ENCODE measurements at places on chromosomes 16 and 17.
A peak's percentile ranks its signal among the peaks of the same experiment; 100 is the strongest.

DNA sequence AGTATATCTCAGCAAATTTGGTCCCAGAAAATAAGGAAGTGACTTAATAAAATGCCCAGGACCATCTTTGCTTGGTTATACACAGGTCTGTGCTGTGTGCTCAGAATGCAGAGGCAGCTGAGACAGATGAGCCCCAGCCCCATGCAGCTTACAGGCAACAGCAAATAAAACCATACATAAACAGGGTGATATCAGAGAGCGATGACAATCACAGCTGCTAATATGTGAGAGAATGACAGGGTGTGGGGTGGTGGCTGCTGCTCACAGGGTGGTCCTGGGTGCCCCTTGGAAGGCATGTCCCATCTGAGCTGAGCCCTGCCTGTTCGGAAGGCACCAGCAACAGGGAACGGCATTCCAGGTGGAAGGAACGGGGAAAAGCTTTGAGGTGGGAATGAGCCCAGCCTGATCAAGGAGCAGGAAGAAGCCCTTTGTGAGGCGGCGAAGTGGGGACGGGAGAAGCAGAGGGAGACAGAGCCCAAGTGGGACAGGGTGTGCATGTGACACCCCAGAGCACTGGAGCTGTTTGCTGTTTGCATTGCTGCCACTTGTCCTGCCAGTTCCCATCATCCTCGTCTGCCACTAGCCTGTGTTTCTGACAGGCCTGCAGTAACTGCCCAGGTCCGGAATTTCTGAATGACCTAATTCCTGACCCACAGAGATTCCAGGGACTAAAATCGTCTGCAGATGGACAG lies 150.5 kb downstream of the KATNIP start:
- H3K4me1 ChIP-seq, result no peaks in the 10 kb centered on the region
- DNase-seq, result no peak
- H3K4me3 ChIP-seq, result no peak overlapping the region
- H3K27me3 ChIP-seq, result no peaks in the 10 kb centered on the region
- H3K36me3 ChIP-seq, result no peaks in the 10 kb centered on the region

DNA sequence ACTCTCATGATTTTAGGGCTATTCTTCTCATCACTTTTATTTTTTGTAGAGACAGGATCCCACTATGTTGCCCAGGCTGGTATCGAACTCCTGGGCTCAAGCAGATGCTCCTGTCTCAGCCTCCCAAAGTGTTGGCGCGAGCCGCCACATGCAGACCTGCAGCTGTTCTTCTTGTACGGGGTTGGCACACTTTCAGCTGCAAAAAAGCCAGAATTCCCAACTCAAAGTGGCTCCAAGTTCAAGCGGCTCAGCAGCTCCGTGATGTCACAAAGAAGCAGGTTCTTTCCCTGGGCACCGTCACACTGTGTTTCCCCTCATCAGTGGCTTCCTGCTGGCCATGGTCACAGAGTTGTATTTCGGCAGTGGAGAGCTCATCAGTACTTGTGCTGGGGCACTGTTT lies 6.7 kb upstream of the SBK1 start:
- H3K4me1 ChIP-seq, result peaks cover 17% of the 10 kb centered on the region
- no peak for DNase-seq
- H3K27me3 ChIP-seq, result peaks cover 3% of the 10 kb centered on the region
- H3K27ac ChIP-seq, result no peak overlapping the region

GRCh38 chr16:89922477-89922883 lies 662 bp upstream of the TUBB3 start:
- peak overlapping the region; percentile 15 for H3K27ac ChIP-seq
- H3K27me3 ChIP-seq, result peaks cover 29% of the 10 kb centered on the region
- no peak for DNase-seq
- H3K36me3 ChIP-seq, result no peaks in the 10 kb centered on the region

GRCh38 chr16:74829637-74830036 lies 55.0 kb upstream of the FA2H start:
- DNase-seq, result no peak
- no peaks in the 10 kb centered on the region for H3K36me3 ChIP-seq
- peaks cover 18% of the 10 kb centered on the region for H3K27me3 ChIP-seq
- H3K27ac ChIP-seq, result no peak overlapping the region
- no peaks in the 10 kb centered on the region for H3K4me1 ChIP-seq

DNA sequence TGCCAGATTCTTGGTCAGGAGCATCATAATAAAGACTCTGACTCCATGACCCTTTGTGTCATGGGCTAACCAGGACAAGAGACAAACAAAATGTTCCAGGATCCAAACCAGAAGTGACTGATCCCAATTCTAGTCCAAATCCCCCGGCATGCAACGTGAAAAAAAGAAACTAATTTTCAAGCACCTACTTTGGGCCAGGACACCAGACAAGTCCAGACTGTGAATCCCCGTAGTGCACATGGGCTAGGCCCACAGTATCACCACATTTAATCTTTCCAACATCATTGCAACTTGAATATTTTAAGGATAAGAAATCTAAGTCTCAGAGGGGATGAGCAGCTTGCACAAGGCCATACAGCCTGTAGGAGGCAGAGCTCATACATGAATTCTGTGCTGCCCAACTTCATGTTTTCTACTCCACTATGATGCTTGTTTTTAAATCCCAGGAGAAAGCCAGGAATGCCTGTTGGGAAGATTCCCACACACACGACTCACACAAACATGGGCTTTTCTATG lies 365.7 kb downstream of the NPIPA8 start:
- H3K27me3 ChIP-seq, result peaks cover 9% of the 10 kb centered on the region
- H3K27ac ChIP-seq, result no peak overlapping the region
- DNase-seq, result no peak
- no peak overlapping the region for H3K4me3 ChIP-seq

GRCh38 chr17:42282478-42283080 lies 5.7 kb upstream of the STAT5A start:
- H3K27ac ChIP-seq, result peak overlapping the region; percentile 35
- H3K4me3 ChIP-seq, result no peak overlapping the region
- H3K27me3 ChIP-seq, result no peaks in the 10 kb centered on the region

DNA sequence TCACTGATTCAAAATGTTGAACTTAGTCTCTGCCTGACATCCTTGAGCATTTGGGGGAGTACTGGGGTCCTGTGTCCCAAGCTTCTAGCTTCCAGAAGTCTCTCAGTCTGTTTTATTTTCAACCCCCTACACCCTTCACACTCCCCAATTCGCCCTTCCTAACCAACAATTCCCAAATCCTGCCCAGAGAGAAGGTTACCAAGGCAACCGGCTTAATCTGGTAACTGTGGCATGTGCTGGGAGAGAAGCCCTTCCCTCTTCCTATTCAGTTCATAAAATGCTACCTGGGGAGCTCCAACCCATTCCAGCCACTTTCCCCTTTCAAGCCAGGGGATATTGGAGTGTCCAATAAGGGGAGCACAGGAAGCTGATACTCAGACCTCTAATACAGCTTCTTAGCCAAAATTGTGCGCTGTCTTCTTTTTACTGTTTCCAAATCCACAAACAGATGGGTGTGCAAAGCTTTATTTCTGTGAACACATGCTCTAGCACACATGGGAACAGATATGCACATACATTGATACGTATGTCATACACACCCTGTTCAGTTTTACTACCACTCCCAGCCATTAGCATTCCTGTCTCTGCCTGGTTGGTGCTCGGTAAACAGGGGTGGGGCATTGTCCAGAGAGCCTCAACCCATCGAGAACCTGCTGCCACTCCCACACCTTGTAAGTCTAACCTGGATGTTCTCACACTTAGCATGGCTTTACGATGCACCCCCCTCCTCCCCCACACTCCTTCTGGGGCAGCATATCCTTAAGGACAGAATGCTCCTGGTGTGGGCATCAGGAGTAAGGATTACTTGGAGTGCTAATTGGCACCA lies 1.1 kb upstream of the RAPGEFL1 start:
- peak overlapping the region; percentile 51 for H3K4me3 ChIP-seq
- DNase-seq, result no peak
- no peaks in the 10 kb centered on the region for H3K27me3 ChIP-seq
- peak overlapping the region; percentile 70 for H3K27ac ChIP-seq
- H3K36me3 ChIP-seq, result peaks cover 38% of the 10 kb centered on the region

GRCh38 chr17:30808785-30809286 lies 15.7 kb downstream of the CRLF3 start:
- peaks cover 71% of the 10 kb centered on the region for H3K4me1 ChIP-seq
- no peaks in the 10 kb centered on the region for H3K27me3 ChIP-seq
- DNase-seq, result peak; percentile 50
- H3K36me3 ChIP-seq, result peaks cover 7% of the 10 kb centered on the region
- H3K27ac ChIP-seq, result peak overlapping the region; percentile 94

- H3K36me3 ChIP-seq, result peaks cover 8% of the 10 kb centered on the region
- H3K4me3 ChIP-seq, result no peak overlapping the region
- H3K27me3 ChIP-seq, result no peaks in the 10 kb centered on the region
- no peaks in the 10 kb centered on the region for H3K4me1 ChIP-seq
- H3K27ac ChIP-seq, result no peak overlapping the region
- no peak for DNase-seq
Observed at GRCh38 chr16:88013766-88014251, 62.6 kb downstream of the BANP start.

DNA sequence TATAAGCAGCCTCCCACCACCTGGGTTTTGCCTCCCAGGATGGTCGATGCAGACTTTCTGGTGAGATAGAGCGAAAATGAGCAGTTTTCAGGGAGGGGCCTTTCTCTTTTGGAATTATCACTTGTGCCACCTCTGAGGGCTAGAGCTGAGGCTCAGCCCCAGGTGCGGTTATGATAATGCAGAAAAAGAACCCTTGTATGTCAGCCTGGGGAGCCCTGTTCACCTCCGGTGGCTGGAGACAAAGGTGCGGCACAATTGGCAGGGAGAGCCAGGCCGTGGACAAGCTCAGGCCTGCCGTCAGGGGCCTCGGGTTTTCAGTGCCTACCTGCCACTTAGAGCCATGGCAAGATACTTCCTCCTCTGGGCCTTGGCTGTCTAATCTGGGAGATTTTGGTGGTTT lies 4.4 kb downstream of the SCPEP1 start:
- no peak for DNase-seq
- H3K4me1 ChIP-seq, result peaks cover 19% of the 10 kb centered on the region
- no peak overlapping the region for H3K27ac ChIP-seq
- H3K4me3 ChIP-seq, result no peak overlapping the region
- H3K27me3 ChIP-seq, result peaks cover under 1% of the 10 kb centered on the region

- peaks cover 36% of the 10 kb centered on the region for H3K4me1 ChIP-seq
- no peak overlapping the region for H3K4me3 ChIP-seq
- peaks cover 6% of the 10 kb centered on the region for H3K36me3 ChIP-seq
- peaks cover 13% of the 10 kb centered on the region for H3K27me3 ChIP-seq
Observed at GRCh38 chr16:68767581-68767980, 30.5 kb downstream of the CDH1 start.

DNA sequence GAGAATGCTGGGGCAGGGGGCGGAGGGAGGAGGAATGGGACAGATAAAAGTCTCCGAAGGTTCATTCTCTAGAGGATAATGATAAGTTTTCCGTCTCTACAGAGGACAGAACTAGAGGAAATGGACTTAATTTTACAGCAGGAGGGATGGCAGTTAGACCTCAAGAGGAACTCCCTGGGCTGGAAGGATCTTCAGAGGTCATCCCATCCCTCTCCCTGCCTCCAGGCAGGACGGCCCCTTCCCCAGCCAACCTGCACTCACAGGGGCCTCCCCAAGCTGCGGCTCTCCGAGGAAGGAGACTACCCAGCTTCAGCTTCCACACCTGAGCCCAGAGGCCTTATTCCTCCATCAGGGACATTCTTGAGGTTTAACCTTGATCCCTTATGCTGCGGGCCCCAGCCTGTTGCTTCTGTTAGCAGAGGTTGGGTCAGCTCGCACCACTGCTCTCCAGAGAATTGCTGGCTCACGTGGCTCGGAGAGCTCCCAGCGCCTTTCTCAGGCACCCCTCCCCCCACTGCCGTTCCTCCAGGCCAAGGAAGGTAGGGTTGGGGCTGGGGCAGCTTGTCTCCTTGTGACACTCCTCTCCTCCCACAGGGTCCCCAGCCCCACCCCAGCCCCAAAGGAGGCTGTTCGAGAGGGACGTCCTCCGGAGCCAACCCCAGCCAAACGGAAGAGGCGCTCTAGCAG lies 8.5 kb downstream of the ELOB start:
- no peak overlapping the region for H3K27ac ChIP-seq
- H3K36me3 ChIP-seq, result peaks cover 72% of the 10 kb centered on the region
- no peak overlapping the region for H3K4me3 ChIP-seq
- no peaks in the 10 kb centered on the region for H3K27me3 ChIP-seq
- H3K4me1 ChIP-seq, result peaks cover 5% of the 10 kb centered on the region

- H3K36me3 ChIP-seq, result no peaks in the 10 kb centered on the region
- no peaks in the 10 kb centered on the region for H3K4me1 ChIP-seq
- no peak overlapping the region for H3K27ac ChIP-seq
- H3K4me3 ChIP-seq, result no peak overlapping the region
- H3K27me3 ChIP-seq, result no peaks in the 10 kb centered on the region
Observed at GRCh38 chr16:6946802-6947201, 385.8 kb upstream of the RBFOX1 start.

DNA sequence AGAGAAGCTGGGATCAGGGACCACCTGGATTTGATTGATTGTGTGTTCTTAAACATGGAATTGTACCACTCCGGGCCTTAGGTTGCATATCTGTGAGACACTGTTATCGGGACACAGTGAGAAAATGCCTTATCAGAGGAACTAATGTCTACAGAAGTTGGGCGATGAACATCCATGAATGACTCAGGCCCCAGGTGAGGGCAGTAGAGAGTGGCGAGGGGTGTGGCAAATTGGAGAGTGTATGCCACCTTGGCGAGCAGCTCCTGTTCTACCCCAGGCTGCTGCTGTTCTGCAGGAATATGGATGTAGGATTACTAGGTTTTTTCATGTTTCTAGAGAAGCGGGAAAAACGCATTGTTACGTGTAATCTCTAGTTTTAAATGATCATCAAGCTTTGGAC lies 38.8 kb downstream of the CLEC16A start:
- no peaks in the 10 kb centered on the region for H3K27me3 ChIP-seq
- DNase-seq, result no peak
- H3K36me3 ChIP-seq, result peaks cover 40% of the 10 kb centered on the region
- peaks cover 73% of the 10 kb centered on the region for H3K4me1 ChIP-seq

DNA sequence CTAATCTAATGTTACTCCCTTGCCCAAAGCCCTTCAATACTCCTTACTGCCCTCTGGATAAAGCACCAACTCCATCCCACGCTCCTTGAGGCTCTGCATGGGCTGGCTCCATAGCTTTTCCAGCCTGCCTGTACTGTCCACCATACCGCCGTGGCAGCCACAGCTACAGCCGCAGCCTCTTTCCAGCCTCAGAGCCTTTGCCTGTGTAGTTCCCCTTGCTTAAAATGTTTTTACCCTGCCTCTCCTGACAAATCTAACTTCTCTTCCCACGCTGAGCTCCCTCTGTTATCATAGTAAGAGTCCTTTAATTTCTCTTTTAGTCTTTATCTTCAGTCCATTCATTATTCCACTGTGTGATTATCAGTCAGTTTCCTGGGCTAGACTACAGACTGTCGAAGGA lies 22.0 kb downstream of the TEX14 start:
- peaks cover 10% of the 10 kb centered on the region for H3K4me1 ChIP-seq
- no peak for DNase-seq
- H3K4me3 ChIP-seq, result no peak overlapping the region

- H3K27me3 ChIP-seq, result peaks cover 5% of the 10 kb centered on the region
- peaks cover 76% of the 10 kb centered on the region for H3K4me1 ChIP-seq
- peak overlapping the region; percentile 41 for H3K4me3 ChIP-seq
Observed at GRCh38 chr16:79076047-79076767, 524.3 kb downstream of the MAF start.

- H3K27ac ChIP-seq, result no peak overlapping the region
- no peaks in the 10 kb centered on the region for H3K36me3 ChIP-seq
- H3K27me3 ChIP-seq, result peaks cover 2% of the 10 kb centered on the region
- DNase-seq, result peak; percentile 37
Observed at GRCh38 chr16:56203052-56203451, 11.8 kb downstream of the GNAO1 start.

GRCh38 chr16:54968784-54969183 lies 38.1 kb downstream of the IRX5 start:
- H3K36me3 ChIP-seq, result no peaks in the 10 kb centered on the region
- DNase-seq, result no peak
- no peak overlapping the region for H3K27ac ChIP-seq
- no peak overlapping the region for H3K4me3 ChIP-seq

Measured in activated T-helper 1 cell treated with anti-CD3 and anti-CD28 coated beads, Interleukin-12 subunit alpha, Interleukin-12 subunit beta, Interleukin-2, Interleukin-4 antibody, amounts not matched to agents 30 ng/mL and 10 ng/mL and 1 ng/mL, durations not matched to agents 14 hours and 24 hours and 36 hours (primary cell).